Breast epithelium (tissue), 4 donors: ENCODE measurements at places on chromosomes 12 and 14.

- DNase-seq, result no peak
These were observed 1020.3 kb downstream of the LRFN5 start for GRCh38 chr14:42626986-42627385.

- no peak for DNase-seq
These were observed 13.8 kb upstream of the TMPRSS12 start for GRCh38 chr12:50828886-50829285.

DNA sequence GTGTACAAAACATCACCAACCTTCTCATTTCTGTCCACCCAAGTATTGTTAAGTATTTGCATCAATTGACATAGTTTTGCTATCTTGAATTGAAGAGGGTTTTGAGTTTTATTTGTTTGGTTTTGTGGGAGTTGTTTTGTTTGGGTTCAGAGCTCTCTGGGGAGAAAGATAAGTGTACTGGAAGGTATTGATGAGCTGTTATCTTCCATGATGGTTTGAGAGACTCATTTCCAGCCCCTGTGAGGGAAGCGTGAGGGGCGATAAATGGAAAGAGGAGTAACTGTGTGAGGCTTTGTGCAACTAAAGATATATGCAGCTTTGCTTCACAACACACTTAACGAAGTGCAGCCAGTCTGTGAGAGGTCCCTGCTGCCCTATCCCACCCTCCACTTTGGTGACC is 15.7 kb upstream of the CIPC start:
- no peak for DNase-seq

GRCh38 chr14:81273961-81274575 is 53.3 kb upstream of the GTF2A1 start:
- DNase-seq, result no peak

- no peak for DNase-seq
These were observed 35.0 kb downstream of the SLC17A8 start for GRCh38 chr12:100391856-100392255.

DNA sequence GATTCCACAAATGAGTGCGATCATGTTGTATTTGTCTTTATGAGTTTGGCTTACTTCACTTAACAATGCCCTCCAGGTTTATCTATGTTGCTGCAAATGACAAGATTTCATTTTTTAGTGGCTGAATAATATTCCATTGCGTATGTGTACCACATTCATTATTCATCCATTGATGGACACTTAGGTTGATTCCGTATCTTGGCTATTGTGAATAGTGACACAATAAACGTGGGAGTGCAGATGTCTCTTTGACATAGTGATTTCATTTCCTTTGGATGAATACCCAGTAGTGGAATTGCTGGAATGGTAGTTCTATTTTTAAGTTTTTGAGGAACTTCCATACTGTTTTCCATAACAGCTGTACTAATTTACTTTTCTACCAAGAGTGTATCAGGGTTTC is 23.5 kb downstream of the AKAP6 start:
- DNase-seq, result no peak

- DNase-seq, result no peak
These were observed 252.6 kb downstream of the FOXN3 start for GRCh38 chr14:89164168-89165073.

DNA sequence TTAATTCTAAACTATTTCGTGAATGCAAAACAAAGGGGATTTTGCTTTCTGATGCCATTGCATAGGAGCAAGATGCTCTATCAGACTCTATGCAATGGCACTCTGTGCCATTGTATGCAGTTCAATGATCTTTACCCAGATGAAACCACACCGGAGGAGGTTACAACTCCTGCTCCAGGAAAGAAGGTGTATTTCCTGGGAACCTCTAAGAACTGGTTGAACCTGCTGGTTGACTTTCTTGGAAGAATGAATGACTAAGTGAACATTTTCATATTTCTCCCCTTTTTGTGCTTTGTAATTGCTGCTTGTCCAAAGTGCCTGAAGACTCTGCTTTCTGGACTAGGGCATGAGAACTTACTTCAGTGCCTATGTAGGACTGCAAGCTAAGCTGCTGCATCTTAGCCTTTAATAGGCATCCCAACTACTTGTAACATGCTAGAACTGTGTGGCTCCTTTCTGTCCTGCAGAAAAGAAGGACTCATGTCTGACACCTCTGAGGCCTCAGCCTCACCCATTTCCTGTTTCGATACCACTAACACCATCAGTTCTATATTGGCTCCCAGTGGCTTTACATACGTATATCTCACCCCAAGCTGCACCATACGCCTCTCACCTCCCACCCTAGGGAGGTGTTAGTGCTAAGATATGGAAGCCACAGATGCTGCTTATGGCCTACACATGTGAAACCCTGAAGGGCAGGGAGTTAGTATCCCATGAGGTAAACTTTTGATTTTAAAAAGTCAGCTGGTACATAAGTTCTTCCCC is 193.5 kb upstream of the CNOT2 start:
- DNase-seq, result no peak

DNA sequence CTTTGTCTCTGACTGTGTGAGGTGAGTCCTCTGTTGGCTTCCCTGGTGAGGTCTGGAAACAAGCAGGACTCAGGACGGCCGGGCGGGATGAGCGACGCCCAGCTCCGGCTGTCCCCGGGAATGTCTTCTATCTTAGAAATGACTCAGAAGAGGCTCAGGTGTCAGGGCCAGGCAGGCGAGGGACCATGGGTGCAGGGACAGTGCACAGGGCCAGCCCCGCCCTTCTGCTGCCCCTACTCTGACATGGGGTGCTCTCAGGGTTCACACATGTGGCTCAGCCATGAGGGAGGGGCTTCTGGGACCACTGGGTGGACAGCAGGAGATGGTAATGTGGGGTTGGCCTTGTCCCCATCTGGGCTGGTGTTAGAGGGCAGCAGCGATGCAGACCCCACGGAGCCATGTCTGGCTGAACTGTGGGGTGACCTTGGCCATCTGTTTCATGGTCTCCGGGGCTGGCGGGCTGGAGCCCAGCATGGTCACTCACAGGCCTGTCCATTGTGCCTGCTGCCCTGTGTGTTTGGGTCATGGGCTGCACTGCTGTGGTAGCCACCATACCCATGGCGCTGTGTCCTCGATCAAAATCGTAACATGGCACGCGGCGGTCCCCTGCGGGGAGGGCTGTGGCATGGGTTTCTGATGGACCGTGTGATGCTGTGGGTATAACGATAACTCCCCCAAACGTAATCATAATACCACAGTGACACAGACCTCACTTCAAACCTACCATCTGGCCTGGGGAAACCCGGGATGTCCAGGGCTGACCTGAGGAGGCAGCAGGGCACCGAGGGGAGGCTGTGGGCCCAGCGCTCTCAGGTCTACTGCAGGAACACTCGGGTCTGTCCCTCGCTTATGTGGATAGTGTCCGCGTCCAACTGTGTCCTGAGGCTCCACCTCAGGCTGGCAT is 368.8 kb downstream of the TMEM121 start:
- no peak for DNase-seq

- DNase-seq, result no peak
These were observed 5.3 kb upstream of the BEGAIN start for GRCh38 chr14:100592461-100592891.

DNA sequence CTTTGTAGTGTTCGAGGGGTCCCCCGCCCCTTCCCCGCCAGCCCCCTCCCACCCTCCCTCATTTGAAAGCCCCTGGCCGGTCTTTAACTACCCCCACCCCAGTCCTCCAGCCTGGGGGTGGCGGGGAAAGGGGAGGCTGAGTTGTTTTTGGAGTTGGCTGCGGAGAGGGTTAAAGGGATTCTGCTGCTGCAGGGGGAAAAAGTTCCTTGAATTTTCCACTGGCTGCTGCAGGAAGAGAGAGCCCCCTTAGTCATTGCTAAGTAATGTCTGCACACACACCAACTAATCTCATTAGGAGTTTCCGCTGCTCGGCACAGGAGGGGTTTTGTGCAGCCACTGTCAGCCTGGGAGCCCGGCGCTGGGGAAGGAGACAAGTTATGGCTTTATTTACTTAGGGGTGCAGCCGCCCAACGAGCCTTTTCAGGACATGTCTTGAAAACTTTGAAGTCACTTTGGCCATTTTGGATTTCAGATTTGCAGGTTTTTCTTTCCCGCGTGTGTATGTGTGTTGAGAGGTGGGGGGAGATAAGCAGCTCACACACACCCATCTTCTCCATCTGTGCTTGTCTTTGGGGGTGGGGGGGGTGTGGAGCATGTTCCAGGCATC is 1.8 kb downstream of the ELK3 start:
- DNase-seq, result no peak

- no peak for DNase-seq
These were observed 3.4 kb upstream of the RNASE8 start for GRCh38 chr14:21054123-21054767.

- DNase-seq, result no peak
These were observed 357.1 kb upstream of the PDE3A start for GRCh38 chr12:20011200-20011599.

DNA sequence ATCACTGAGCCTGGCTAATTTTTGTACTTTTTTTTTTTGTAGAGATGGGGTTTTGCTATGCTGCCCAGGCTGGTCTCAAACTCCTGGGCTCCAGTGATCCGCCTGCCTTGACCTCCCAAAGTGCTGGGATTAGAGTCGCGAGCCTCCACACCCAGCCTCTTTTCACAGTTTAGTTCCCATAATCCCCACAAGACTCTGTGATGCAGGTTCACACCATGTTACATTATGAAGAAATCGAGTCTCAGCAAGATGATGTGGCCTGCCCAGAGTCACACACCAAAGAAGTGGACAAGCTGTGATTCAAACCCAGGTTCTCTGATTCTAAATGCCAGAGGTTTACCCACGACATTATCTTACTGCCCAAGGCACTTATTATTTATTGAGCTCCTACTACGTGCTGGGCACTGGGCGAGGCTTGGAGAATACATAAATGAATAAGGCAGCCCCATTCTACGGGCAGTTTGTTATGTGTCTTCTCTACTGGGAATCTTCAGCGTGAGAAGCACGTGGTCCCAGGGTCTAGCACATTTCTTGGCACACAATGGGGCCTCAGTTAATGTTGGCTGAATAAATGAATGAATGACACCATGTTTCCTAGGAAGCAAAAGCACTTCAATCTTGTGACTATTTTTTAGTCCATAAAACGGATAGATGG is 23.5 kb upstream of the OASL start:
- DNase-seq, result no peak

DNA sequence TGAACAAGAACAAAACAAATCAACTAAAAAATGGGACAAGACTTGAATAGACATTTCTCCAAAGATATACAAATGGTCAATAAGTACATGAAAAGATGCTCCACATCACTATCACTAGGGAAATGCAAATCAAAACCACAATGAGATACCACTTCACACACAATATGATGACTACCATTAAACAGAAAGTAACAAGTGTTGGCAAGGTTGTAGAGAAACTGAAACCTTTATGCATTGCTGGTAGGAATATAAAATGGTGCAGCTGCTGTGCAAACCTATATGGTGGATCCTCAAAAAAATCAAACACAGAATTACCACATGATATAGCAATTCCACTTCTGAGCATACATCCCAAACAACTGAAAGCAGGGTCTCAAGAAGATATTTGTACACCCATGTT is 5.2 kb downstream of the SMAGP start:
- no peak for DNase-seq

- no peak for DNase-seq
These were observed 217.0 kb upstream of the FOXN3 start for GRCh38 chr14:89634037-89634436.

- DNase-seq, result no peak
These were observed 7.5 kb upstream of the RNASE9 start for GRCh38 chr14:20568393-20568792.

DNA sequence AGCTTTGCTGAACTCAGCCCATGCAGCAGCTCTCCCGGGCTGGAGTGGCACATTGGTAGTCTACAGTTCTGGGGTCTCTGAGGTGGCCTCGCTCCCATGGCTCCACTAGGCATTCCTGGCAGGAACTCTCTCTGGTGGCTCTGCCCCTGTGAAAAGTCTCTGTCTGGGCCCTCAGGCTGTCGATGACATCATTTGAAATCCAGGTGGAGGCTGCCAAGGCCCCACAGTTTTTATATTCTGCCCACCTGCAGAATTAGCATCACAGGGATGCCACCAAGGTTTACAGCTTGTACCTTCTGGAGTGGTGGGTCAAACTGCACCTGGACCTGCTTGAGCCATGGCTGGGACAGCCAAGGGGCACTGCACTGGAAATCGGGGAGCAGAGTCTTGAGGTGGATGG is 31.6 kb downstream of the KRT80 start:
- no peak for DNase-seq

GRCh38 chr14:95255013-95255412 is 64.7 kb downstream of the CLMN start:
- DNase-seq, result no peak

DNA sequence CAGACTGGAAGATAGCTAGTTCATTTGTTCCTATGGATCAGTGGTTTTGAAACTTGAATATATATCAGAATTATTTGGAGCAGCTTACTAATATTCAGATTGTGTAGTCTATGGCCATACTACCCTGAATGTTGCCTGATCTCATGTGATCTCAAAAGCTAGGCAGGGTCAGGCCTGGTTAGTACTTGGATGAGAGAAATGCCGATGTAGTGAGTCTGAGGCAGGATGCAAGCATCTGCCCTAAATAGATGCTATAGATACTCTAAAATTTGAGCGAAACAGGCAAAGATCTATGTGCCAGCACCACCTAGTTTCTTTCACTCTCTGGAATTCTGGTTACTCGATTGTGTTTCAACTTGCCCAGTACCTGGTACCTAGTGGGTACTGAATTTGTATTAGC is 40.9 kb downstream of the FRMD6 start:
- DNase-seq, result no peak

DNA sequence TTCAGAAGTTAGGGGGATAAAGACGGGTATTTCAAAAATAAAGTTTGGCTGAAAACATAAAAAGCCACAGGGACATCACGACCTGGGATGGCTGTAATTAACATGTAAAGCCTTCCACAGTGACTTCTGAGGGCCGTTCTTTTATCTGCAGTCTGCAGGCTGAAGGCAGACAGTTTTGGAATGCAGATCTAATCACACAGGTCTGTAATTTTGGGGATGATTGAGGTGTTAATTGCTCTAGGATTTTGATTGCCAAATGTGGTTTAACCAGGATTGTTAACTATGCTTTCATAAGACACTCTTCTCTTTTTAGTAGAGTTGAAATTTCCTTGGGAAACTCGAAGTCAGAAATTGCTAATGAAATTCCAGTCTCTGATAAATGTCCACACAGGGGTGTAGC is 355.5 kb downstream of the ATP23 start:
- DNase-seq, result no peak

DNA sequence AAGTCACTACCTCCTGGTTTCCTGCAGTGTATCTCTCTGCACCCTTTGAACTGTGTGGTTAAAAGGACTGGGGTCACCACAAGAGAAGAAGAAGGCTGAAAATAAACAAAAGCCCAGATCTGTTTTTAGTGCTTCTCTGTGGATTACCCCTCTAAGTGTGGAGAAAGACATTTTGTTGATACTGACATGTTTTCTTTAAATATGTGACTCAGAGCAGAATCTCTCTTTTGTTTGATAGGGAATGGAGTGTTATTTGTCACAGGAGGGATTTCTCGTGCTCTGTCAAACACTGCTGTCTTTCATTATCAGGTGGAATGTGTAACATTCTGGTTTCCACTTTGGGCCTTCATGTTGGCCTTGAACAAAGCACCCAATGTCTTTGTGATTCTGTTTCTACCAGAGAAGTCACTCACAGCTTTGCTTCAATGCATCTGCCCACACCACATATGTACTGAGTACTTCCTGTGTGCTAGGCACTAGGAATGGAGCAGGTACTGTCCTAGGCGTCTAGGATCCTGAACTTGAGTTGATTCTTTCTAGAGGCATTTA is 82.1 kb downstream of the PLXNC1 start:
- no peak for DNase-seq

- DNase-seq, result no peak
These were observed 25.5 kb upstream of the NPFF start for GRCh38 chr12:53532524-53533445.
